ENCODE measurements at places on chromosomes 7 and 10.
A peak's percentile ranks its signal among the peaks of the same experiment; 100 is the strongest.

GRCh38 chr10:59635502-59636290 lies 74.0 kb downstream of the SLC16A9 start:
- no peak for DNase-seq

- DNase-seq: no peak
Observed at GRCh38 chr10:85902051-85902450, 464.5 kb downstream of the GRID1 start.

DNA sequence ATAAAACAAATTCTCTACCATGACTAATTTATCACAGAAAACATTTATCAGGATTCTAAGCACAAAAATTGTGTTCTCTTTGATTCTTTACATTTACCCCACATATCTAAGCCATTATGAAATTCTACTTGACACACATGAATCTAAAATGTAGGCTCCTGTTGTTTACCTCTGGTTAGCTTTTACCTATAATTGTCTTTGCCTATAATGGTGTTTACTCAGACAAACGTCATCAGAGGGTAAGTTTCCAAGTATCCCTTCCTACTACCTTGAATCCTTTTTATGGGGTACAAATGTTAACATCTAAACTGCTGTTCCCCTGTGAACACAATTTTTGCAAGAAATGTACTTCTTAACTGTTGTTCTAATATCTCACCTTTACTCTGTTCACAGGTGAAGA lies 63.5 kb downstream of the MINDY3 start:
- DNase-seq: no peak

DNA sequence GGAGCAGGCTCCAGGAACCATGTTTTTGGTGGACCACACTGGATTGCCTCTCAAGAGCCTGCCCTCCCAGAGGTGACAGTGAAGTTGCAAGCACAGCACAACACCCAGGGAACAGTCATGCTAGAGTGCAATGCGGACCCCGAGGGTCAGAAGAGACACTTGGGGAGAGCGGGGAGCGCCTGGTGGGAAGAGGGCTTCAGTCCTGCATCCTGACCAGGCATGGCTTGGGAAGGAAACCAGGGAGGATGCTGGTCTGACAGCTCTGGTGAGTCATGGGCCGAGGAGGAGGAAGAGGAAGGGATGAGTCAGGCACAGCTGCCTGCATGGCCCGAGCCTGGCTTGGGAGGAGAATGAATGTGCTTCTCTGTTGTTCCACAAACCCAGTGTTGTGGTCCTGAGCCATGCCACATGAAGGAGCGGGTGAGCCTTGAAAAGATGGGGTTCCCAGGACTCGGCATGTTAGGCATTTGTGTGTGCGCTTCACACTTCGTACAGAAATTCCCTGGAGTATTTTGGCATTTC lies 29.5 kb upstream of the ANKRD2 start:
- DNase-seq: peak; percentile 98

- DNase-seq: no peak
Observed at GRCh38 chr7:33940503-33940902, 35.2 kb downstream of the BMPER start.

DNA sequence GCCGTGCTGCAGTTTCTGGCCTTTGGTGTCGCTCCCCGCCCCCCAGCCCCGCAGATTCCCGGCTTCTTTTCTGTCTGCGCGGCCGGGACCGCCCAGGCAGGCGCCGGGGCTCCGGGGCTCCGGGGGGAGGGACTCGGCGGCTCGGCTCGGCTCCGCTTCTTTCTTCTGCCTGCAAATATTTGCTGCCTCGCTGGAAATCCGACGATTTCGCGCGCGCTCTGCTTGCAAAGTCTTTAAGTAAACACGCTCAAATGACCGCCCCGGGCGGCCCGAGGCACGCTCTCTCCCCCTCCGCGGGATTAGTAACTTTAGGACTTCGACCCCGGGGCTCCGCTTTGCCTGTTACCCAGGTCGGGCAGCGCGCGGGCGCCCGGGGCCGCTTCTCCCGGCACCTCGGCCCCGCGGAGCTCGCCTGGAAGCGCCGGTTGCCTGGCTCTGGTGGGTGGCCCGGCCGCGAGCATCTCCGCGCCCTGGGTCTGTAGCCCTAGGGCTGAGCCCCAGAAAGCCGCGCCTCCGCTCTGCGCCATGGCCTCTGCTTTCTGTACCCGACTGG lies 3.9 kb upstream of the GATA3 start:
- DNase-seq: no peak

DNA sequence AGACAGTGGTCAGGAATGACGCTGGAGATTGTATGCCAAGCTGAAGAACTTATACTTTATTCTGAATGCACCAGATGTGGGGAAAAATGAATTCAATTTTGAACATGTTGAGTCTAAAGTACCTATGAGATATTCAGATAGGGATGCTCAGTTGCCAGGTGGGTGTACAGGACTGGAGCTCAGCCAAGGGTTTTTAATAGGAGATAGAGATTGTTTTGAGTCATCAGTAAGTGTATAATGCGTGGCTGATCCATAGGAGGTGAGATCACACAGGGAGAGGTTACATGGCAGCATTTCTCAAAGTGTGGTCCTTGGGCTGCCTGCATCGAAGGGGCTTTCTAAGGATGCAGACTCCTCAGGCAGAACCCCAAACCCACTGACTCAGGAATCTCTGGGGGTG lies 6.8 kb upstream of the HIPK2 start:
- no peak for DNase-seq

- no peak for DNase-seq
Observed at GRCh38 chr7:42414028-42414427, 177.0 kb upstream of the GLI3 start.

GRCh38 chr7:45363669-45364068 lies 206.1 kb downstream of the RAMP3 start:
- no peak for DNase-seq

DNA sequence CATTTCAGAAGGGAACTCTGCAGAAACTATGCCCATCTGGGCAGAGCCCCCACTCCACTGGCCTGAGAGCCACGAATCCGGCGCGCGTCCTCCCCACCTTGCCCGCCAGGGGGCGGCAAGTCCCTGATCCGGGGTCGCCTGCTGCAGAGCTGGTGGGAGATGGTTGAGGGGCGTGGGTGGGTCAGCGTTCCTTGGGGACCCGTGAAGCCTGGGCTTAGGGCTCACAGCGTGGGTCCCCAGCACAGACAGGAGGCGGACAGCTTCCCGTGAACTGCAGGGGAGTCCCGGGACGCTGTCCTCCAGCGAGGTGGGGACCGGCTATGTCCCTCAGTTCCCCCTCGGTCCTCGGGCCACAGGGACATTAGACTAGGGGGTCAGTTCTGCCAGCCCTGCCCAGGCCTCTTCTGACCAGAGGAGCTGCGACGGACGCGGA lies 585 bp upstream of the POP7 start:
- DNase-seq: peak; percentile 88

DNA sequence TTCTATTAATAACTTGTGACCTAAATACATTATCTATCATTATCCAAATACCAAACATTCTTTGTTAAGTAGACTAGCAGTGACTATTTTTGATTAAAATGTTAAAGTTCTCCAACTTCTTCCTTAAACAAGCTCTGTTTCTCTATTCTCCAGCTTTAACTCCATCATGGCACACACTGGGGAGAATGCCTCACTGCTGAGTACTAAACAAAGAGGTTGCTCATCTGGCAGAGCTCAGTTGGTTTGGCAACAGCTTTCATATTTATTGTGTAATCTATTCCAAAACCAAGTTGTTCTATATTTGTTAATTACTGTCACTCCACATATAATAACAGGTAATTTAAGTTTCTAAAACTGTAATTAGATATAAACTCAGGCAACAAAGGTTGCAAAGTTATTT lies 89.6 kb downstream of the USP6NL start:
- no peak for DNase-seq

- no peak for DNase-seq
Observed at GRCh38 chr7:84108787-84109186, 85.8 kb downstream of the SEMA3A start.

- DNase-seq: no peak
Observed at GRCh38 chr7:10688544-10688943, 285.1 kb upstream of the PHF14 start.

- DNase-seq: no peak
Observed at GRCh38 chr10:90213346-90213745, 512.0 kb downstream of the KIF20B start.

GRCh38 chr10:44344727-44345126 lies 40.2 kb downstream of the CXCL12 start:
- DNase-seq: no peak

Data from hepatic stellate cell (primary cell).